ENCODE measurements at places on chromosomes 11 and 22.
A peak's percentile ranks its signal among the peaks of the same experiment; 100 is the strongest.

GRCh38 chr11:71112454-71112853 lies 139.9 kb downstream of the SHANK2 start:
- DNase-seq, result no peak

DNA sequence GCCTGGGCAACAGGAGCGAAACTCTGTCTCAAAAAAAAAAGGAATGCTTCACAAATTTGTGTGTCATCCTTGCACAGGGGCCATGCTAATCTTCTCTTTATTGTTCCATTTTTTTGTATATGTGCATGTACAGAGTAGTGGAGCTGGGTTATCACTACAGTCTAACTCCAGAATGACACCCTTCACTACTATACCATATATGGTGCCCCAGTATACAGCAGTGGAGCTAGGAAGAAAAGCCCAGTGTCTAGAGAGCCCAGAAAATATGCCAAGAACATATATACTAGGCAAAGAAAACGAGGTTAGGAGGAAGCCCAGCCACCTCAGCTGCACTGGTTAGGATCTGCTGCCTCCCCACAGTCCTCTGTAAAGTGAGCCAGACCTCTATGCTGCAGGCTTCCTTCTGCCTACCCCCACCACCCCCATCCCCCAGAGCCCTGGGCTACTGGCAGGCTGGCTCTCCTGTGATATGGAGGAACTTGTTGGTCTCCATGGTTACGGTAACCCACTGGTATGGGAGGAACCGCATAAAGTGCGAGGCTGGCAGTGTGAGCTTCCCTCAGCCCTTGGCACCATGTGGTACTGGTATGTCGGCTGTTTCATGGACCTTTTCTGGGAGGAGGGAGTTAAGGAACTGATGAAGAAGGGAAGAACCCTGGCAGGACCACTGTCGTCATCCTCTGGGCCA lies 34.3 kb downstream of the RCOR2 start:
- DNase-seq, result peak; percentile 22

DNA sequence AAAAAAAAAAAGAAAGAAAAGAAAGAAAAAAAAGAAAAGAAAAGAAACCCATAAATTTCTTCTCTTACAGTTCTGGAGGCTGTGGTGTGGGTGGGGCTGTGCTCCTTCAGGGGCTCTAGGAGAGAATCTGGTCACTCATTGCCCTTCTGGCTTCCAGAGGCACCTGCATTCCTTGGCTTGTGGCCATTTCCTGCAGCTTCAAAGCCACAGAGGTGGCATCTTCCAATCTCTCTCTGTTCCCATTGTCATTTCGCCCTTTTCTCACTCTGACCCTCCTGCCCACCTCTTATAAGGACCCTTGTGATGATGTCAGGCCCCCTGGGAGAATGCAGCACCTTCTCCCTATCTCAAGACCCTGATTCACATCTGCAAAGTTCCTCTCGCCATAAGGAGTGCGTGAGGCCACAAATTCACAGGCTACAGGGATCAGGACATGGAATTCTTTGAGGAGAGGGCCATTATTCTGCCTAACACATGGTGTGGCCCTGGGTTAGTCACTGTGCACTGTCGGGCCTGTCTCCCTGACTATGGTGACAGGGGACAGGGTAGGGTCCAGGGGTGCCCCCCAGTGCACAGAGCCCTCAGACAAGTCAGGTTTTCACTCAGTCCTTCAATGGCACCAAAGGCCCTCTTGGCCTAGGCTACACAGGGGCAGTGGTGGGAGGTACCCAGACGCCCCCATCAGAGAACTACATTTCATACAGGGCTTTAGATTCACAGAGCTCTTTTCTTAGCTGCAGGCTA lies 38.6 kb upstream of the PRR5 start:
- no peak for DNase-seq

GRCh38 chr22:30321461-30321860 lies 5.3 kb downstream of the TBC1D10A start:
- DNase-seq, result no peak

- DNase-seq, result no peak
Measured at GRCh38 chr22:42343531-42344081, 73.2 kb upstream of the TCF20 start.

DNA sequence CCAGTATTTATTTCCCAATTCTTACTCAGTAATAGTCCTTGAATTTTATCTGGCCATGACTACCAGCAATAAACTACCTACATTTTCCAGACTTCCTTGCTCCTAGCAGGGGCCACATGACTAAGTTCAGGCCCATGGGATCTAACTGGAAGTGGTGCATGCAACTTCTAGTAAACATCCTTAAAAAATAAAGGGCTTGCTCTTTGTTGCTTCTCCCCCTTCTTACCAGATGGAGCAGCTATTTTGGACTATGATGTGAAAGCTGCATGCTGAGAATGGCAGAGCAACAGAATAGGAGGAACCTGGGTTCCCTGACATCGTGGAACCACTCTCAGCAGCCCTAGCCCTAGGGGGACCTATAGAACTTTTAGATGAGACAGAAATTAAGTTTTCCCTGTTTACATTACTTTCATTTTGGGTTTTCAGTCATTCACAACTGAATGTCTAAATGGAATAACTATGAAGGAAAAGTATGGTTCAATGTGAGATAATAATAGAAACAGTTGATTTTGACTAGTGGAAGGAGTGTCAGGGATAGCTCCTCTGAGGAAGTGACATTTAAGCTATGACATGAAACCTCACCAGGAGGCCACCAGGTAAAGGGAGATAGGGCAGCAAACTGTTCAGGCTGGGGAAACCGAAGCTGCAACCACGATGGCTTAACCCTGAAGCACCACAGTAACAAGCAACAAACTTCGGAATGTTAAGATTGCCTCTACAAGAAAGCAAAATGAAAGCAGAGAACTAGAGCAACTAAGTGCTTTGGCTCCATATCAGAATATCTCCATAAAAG lies 48.9 kb downstream of the PHF21A start:
- no peak for DNase-seq

- DNase-seq, result no peak
Measured at GRCh38 chr22:24753914-24754313, 20.6 kb downstream of the PIWIL3 start.

GRCh38 chr22:42905217-42905616 lies 48.1 kb upstream of the ARFGAP3 start:
- no peak for DNase-seq

- no peak for DNase-seq
Measured at GRCh38 chr22:45925811-45926351, 51.1 kb downstream of the WNT7B start.

- no peak for DNase-seq
Measured at GRCh38 chr22:36027935-36028645, 534 bp downstream of the RBFOX2 start.

GRCh38 chr11:111982019-111982464 lies 43.2 kb upstream of the DLAT start:
- DNase-seq, result peak; percentile 53

DNA sequence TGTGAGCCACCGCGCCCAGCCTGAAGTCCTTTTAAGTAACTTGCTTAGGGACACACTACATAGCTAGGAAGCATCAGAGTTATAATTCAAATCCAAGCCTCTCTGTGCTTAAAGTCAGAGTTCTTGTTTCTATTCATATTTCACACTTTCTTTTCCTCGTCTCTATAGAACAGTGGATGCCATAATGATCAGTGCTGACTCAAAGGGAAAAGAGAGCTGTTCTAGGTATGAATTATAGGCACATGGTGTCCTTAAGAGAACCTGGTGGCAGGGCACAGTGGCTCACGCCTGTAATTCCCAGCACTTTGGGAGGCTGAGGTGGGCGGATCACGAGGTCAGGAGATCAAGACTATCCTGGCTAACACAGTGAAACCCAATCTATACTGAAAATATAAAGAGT lies 400.2 kb upstream of the DDI1 start:
- DNase-seq, result no peak

All from activated CD4-positive, alpha-beta T cell treated with anti-CD3 and anti-CD28 coated beads, Interleukin-2, amount 50 U/mL, for 1 hour (primary cell).